ENCODE measurements at places on chromosomes 5 and 9.

DNA sequence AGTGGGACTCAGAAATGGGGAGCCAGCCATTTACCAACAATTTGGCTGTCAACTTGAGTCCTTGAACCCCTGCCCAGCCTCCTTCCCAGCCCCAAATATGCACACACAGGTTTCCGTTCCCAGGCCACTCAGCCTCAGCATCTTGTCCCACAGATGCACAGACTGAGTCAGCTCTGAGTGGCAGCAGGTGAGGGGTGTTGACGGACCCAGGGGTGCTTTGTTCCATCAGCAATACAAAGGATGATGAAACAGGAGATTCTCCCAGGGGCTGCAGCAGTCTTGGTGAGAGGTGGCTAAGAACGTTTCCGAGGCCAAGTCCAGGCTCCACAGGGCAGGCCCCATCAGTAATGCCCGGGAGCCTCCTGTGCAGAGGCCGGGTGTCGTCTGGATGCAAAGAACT is 4.9 kb upstream of the OLFM1 start:
- no peak for DNase-seq

DNA sequence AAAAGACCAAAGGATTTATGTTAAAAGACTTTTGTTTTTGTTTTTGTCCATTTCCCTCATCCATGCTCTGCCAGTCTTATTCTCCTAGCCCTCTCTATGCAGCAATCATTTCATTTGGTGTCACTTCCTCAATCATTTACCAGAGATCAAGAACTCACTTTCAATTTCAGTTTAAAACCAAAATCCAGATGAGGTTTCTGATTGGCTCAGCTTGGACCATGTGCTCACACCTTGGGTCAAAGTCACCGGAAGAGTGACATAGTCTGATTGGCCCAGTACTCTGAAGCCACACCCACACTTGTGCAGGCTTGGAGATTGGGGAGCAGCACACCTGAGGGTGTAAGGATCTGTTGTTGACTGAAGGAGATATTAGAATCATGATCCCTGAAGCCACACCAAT is 79.6 kb downstream of the TLR4 start:
- DNase-seq: no peak

GRCh38 chr5:151318850-151319732 is 15.5 kb upstream of the SLC36A3 start:
- no peak for DNase-seq

GRCh38 chr5:1247811-1248210 is 22.6 kb downstream of the SLC6A18 start:
- DNase-seq: no peak

DNA sequence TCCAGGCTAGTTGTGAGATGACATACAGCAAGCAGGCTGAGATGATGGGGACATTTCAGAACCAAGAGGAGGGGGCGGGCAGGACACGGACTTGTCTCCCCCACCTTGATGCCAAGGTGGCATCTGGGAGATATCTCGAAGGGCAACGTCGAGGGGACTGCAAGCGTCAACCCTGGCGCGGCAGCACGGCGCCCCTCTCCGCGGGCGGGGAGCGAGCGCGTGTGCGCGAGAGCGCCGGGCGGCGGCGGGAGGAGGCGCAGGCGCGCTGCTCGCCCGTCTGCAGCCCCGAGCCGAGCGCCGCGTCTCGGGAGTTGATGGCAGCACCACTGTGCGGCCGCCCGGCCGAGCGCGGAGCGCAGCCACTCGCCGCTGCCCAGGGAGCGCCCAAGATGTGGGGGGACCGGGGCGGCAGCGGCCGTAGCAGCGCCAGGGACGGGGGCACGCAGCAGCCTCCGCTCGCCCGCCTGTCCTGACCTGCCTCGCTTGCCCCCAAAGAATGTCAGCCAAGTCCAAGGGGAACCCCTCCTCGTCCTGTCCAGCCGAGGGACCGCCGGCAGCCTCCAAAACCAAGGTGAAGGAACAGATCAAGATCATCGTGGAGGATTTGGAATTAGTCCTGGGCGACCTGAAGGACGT is at the start of gene PRR16:
TSS of gene PRR16 (plus strand) at position 310 of the 636 bp plus-strand sequence.
- no peak for DNase-seq

GRCh38 chr9:36950389-36950788 is 83.7 kb downstream of the PAX5 start:
- DNase-seq: no peak

- no peak for DNase-seq
Measured at GRCh38 chr9:114899995-114900394, 30.4 kb downstream of the TNFSF8 start.

- no peak for DNase-seq
Measured at GRCh38 chr9:90556897-90557675, 85.5 kb downstream of the DIRAS2 start.

- DNase-seq: no peak
Measured at GRCh38 chr5:95895771-95896170, 65.9 kb downstream of the ELL2 start.

DNA sequence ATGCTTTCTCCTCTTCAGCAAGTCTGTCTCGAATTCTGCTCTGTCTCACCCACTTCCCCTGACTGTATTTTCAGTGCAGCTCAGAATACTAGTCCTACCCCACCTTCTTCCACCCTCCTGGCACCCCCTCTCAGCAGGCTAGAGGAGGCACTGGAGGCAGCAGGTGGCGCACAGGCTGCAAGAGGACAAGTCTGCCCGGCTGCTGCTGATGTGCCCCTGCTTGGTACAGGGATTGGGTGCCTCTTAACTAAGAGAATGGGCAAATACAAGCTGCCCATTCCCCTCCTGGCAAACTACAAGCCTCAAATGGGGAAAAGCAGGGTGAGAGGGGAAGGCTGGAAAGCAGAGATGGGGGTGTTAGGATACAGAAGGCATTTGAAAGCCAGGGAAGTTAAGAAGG is 5.1 kb downstream of the TLN1 start:
- DNase-seq: no peak

DNA sequence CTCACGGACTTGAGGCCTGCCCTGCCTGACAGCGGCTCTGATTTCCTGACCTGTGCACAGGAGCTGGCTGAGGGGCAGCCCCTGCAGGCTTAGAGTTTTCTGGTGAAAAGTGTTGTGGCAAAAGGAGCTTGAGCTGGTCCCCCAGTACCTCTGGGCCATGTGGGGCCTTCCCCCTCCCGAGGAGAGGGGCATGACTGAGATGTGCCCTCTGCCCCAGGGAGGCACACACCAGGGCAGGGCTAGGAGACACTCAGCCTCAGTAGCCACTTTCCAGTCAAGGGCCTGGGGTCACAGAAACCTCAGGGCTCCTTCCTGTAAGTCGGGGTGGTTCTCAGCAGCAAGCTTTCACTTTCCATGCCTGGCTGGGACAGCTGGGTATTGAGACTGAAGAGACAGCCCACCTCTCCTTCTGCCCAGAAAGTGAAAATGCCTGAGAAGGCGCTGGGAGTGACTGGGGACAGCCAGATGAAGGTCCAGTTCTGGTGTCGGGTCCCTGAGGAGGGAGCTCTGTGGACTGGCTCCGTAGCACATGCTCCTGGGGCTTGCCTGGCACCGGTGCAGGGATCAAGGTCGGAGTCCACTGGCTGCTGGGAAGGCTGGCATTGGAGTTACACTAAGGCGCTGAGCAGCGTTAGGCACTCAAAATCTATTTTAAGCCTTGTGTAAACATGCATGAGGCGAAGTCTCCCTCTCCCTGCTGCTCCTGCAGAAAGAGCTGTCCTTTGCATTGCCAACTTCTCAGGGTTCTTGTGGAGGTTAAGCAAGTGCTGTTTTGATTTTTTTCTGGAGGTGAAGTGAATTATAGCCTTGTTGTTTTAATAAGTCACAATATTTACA is 394.9 kb downstream of the GADD45G start:
- DNase-seq: peak; percentile 44

- DNase-seq: no peak
Measured at GRCh38 chr9:92709954-92710353, 40.0 kb upstream of the IPPK start.

DNA sequence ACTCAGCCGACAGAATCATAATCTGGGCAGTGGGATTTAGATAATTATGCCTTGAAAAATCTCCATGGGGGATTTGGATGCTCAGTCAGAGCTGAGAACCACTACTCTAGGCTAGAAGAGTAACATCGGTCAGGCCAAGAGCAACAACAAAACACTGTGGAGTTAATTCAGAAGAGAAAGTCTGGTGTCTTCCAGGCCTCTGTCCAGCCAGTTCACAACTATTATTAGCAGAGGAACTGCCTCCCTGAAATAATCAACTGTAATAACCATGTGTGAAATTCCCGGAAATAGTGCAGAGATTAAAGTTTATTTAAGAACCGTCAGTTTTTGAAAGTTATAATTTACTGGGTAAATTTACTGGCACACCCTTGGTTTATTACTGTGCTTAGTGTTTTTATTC is 8.2 kb upstream of the MARCHF3 start:
- DNase-seq: no peak

DNA sequence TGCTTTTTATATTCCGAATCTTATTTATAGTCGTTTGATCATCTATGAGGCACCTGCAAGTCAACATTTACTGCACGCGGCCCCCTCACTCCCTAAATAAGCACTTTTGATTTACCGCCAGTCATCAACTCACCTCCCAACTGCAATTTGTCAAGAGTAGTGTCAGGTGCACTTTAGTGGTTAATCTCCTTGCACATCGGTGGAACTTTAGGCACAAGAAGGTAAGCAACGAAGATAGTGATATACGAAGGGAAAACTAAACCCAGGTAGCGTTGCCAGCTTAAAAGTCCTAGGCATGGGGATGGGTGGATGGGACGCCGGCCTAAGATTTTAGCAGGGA is 513 bp upstream of the RNF180 start:
- no peak for DNase-seq

DNA sequence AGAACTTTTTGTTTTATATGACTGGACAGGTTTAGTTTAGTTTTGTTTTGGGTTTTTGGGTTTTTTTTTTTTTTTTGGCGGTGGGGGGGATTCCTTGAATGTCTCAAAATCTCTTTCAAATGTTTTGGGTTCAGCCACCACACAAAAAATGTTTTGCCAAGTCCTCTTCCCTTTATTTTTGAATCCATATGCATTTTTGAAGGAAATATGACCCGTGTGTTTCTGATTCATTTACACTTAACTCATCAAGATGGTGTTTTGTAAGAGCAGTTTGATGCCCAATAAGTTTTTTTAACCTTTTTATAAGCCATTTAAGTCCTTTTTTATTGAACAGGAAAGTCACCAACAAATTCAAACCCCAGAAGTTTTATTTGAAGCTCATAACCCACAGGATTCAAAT is 209.8 kb downstream of the CWC27 start:
- no peak for DNase-seq

- no peak for DNase-seq
Measured at GRCh38 chr9:119453490-119453911, 84.3 kb upstream of the BRINP1 start.

DNA sequence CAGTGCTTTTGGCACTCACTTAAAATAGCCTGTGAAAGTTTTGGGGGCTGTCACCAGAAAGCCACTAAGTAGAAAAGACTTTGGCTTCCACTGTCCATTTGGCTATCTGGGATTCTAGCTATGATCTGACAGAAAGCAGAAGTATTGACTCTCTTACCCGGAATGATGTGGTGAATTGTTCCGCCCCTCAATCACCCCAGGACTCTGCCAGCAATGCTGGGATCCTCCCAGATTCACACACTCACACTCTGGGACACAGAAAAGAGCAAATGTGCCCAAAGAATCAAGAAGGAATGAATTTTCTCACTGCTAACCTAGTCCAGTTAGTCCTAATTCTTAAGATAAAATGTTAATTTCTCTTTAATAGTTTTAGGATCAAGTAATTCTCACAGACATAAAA is 576.9 kb downstream of the BNC2 start:
- no peak for DNase-seq

DNA sequence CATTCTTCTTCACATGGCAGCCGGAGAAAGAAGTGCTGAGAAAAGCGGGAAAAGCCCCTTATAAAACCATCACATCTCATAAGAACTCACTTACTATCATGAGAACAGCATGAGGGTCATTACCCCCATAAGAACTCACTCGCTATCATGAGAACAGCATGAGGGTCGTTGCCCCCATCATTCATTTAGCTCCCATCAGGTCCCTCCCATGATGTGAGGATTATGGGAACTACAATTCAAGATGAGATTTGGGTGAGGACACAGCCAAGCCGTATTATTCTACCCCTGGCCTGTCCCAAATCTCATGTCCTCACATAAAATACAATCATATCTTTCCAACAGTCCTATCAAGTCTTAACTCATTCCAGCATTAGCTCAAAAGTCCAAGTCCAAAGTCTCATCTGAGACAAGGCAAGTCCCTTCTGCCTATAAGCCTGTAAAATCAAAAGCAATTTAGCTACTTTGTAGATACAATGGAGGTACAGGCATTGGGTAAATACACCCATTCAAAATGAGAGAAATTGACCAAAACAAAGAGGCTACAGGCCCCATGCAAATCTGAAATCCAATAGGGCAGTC is 79.1 kb downstream of the MROH2B start:
- no peak for DNase-seq

GRCh38 chr5:140000332-140000731 is 42.8 kb downstream of the NRG2 start:
- no peak for DNase-seq

DNA sequence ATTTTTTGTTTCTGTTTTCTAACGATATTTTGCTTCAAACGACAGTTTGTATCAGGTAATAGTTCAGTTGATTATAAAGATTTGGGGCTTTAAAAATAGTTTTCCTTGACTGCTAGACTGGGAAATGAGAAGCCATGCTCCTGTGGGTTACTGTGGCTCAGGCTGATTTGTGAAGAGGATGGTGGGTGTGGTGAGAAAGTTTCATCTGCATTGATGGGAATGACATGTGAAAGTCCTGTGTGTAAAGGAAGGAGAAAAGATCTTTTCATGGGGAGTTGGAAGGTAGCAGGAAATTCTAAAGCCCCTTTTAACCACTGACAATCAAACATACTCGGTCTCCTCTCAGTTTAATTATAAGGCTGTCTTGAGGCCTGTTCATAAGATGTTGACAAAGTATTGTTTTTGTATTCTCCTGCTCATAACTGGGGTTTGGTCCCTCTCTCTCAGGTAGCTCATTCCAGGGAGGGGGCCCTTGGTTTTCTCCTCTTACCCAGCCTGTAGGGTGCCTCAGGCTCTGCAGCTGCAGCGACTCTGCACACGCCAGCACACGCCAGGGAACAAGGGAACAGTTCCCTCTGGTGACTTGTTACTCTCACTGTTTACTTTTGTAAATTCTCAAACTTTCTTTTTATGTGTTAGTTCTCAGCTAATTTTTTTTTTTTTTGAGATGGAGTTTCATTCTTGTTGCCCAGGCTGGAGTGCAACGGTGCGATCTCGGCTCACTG is 91.6 kb downstream of the CARTPT start:
- DNase-seq: no peak

DNA sequence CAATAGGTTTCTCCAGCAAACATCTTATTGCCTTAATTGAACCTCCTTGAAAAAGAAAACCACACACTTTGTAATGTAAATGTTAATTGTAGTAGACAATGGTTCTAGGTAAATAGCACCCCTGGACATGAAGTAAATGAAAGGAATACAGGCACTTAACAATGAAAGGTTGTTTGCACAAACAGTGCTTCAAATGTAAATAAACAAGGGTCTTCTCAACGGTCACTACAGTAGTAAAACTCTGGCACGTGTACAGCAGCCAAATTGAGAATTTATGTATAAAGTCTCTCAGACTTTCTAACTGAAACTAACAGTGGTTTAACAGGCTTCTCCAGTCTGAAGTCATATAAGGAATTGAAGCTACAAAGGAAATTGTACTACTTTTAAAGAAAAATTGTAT is 218.3 kb downstream of the MEF2C start:
- no peak for DNase-seq

GRCh38 chr9:120933310-120934055 is 6.9 kb upstream of the TRAF1 start:
- no peak for DNase-seq

- DNase-seq: no peak
Measured at GRCh38 chr5:98982880-98983279, 54.1 kb upstream of the CHD1 start.
